Kidney tubule cell (primary cell): ENCODE measurements at places on chromosomes 7 and 10.

DNA sequence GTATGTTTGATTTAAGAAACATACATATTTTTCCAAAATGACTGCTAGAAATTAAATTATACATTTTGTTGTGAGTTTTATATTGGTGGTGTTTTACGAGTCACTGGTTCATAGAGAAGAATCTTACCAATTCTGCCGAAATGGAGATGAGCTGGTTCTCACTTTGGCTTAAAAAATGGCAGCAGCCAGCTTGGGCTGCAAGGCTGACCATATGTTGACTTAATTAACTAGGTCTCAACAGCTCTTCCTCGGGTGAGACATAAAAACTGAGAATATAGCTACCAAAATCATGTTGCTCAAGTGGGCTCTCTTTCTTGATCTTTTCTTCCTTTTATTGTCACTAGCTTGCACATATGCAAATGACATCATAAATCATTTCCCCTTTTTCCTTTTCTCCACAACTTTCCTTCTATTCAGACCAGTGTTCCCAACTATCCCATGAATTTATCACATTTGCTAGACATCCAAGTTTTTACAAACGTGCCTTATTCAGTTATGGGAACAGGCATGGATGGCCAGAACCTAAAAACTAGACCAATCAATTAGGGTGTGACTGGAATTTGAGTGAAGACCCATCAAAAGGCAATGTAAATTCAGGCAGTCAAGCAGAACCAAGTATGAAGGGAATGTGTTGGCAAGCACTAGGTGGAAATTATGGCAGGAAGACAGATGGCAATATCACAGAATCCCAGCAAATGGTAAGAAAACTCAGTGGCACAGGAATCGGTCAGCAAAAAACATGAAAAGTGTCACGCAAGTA lies 6.4 kb upstream of the TSPAN12 start:
- DNase-seq = peak; percentile 57

DNA sequence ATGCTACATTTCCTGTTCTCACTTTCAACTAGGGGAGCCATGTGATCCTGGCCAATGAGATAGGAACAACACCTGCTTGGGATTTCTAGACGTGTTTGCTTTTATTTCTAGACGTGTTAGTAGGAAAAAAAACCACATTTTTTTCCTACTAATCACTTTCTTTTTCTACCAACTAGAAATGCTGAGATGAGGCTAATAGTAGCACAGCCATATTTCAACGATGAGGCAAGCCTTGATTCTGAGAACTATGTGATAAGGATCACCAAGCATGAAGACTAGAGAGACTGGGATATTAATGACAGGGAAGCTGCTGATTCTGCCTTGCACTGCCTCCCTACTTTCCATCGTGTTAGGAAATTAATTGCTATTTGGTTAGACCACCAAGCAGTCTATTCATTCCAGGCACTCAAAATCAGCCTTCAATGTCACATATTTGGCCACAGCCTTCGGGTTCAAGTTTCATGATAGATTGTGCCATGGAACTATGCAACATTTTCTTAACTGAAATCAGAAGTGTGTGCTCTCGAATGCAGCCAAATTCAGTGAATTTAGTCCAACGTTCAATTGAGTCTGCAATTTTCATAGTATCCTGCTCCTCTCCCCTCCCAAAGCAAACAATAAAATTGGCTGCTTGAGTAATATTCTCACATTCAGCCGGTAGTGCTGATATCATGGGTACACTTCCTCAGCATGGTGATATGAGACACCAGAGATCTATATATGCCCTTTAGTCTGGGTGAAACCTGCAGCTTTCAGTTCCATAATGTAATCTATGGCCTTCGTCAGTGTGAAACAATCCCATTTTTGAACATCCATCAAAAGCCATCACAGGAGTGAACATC lies 98.1 kb downstream of the GPR37 start:
- peak; percentile 82 for DNase-seq

DNA sequence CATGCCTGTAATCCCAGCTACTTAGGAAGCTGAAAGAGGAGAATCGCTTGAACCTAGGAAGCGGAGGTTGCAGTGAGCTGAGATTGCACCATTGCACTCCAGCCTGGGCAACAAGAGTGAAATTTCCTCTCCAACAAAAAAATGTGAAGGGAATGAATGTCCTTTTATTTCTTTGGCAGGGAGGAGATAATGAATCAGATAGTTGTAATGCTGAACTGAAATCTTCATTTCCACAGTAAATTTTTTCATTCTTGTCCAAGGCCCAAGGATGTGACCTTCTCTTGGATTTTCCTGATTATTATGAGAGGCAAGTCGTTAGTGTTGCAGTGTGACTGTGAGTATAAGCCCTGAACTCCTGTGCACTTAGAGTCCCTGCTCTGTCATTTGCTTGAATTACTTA lies 13.6 kb downstream of the STAMBPL1 start:
- DNase-seq = no peak

DNA sequence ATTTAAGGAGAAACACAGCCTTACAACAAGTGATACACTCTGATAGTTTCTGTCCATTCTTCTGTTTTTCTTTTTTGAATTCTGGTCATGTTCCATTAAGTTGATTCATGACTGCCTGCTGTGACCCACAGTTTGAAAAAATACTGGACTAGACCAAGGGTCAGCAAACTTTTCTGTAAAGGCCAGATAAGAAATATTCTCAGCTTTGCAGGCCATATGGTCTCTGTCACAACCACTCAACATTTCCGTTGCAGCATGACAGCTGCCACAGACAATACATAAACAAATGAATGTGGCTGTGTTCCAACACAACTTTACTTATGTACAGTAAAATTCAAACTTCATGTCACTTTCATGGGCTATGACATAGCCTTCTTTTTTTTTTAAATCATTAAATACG lies 156.7 kb downstream of the PLXNA4 start:
- no peak for DNase-seq

DNA sequence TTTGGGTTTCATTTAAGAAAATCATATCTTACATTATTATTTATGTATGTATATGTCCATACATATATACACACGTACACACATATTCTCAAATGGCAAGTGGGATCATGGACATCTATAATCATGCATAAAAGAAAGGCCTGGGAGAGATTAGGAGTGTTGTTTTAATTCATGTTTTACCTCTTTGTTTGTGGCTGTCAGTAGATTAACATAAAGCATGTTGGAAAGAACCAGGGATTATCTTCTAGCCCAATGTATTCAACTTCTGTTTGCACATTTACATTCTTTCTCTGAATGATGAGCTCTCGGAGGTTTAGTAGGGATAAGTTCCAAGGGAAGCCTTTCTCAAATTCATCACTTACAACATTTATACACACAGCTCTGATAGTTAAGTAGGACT lies 191.4 kb downstream of the NSUN6 start:
- DNase-seq = no peak

DNA sequence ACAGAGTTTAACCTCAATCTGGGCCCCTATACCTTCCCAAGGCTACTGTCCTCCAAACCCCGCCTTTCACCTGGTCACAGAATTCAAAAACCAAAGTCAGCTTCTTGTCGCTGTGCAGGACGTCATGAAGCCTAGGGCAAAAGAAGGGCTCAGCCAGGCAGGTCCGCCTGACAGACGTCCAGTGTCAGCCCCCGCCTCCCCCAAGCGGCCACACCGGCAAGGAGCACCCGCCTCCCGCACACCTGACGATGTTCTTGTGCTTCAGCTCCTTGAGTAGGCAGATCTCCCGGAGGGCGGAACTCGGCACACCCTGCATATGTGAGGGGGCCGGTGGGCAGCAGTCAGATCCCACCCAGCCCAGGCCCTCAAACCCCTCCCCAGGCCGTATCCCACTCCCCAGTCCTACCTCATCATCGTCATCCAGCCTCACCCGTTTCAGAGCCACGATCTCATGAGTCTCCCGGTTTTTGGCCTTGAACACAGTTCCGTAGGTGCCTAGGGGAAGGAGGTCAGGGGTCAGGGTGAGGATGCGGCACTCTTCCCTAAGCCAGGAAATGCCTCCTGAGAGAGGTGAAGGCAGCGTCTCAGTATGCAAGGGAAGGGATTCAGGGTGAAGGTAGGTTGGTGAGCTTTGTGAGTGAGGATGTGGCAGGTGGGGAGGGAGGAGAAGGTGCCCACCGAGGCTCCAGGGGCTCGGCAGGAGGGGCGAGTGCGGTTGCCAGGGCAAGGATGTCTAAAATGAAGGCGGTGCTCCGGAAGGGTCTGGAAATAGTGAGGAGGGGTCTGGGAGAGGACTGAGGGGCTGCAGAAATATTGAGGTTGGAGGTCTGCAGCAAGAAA lies 811 bp downstream of the CDK5 start:
- DNase-seq = peak; percentile 26

- DNase-seq = no peak
These were observed 300.8 kb downstream of the SDHAF3 start for GRCh38 chr7:97418312-97418711.

DNA sequence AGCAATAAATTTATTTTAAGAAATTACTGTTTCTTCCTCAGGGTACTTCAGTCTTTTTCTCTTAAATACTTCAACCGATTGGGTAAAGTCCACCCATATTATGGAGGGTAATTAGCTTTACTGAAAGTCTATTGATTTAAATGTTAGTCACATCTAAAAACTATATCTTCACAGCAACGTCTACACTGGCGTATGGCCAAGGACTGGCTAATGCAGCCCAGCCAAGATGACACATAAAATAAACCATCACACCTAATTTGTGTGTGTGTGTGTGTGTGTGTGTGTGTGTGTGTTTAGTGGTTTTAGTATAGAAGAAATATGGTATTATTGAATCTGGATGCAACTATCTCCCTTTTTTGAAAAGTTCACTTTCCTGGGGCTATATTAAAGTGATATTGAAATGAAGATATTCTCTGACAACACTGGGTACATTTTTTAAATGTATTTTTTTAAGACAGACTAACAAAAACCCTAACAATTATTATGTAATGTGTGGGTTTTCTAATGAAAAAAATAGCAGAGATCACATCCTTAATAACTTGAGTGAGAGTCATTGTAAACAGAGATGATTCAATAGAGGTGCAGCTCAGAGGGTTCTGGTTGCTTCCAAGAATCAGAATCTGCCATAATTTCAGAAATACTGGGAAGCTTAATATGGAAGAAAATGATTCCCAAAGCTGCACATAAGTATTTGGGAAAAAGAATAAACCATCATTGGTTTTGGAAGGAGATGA lies 584.2 kb upstream of the MBL2 start:
- no peak for DNase-seq

DNA sequence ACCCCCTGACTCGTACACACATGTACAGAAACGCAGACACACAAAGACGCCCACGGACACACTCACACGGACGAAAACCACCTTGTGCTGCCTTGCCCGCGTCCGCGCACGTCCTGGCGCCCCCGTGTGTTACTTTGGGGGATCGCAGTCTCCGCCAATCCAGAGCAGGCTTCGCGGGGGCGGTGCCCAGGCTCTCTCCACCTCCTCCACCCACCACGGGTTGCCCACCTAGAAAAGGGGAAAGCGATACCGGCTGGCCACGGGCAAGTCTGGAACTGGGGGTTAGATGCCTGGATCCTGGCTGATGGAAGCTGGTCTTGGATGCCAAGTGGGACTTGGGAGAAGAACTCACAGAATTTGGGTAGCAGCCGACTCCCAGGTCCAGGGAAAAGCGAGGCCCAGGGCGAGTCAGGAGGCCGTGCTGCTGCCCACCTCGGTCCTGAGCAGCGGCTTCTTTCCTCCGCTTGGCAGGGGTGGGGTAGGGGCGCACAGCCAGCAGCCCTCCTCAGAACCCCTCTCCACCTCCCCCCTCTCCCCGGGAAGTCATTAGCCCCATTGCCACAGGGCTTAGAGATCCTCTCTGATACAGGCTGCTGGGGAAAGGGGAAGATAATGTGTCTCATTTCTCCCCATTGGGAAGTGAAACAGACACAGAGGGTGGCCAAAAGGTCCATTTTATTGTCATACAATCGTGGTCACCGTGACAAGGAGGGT lies 4.6 kb upstream of the VGF start:
- DNase-seq = peak; percentile 63

- DNase-seq = peak; percentile 40
These were observed 137.3 kb downstream of the CELF2 start for GRCh38 chr10:11154849-11155498.

GRCh38 chr10:122939856-122940543 lies 14.0 kb downstream of the C10orf88 start:
- no peak for DNase-seq

DNA sequence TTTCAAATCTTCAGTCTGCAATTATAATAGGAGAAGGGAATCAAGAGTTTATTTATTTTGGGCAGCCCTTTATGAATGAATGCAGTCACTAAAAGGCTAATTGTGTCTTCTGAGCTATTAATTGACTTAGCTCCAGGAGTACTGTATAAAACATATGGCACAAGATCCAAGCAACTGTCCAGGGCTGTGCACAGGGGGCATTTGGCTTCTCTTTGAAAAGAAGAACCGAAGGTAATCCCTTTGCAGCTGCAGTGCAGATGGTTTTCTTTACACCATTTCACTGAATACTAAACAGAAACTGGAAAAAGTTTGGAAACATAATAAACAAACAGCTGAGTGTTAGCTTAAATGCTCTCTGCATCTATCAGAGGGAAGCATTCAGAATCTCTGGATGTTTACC lies 282.6 kb upstream of the LRRN3 start:
- no peak for DNase-seq

DNA sequence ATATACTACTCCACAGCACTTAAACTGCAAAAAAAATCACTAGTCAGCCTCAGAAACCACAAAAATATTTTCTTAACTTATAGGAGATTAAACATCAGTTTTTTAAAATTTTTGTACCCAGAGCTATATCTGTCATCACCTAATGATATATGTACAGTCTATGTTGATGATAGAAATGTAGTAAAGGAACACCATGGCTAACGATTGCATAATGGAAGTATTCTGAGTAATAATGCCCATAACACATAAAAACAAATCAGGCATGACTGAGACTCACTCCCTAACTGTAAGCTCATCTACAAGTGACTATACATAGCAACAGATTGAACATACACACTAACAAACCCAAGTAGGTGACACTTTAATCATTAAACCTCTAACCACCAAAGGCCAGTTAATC lies 51.3 kb downstream of the TSPAN12 start:
- DNase-seq = peak; percentile 90

DNA sequence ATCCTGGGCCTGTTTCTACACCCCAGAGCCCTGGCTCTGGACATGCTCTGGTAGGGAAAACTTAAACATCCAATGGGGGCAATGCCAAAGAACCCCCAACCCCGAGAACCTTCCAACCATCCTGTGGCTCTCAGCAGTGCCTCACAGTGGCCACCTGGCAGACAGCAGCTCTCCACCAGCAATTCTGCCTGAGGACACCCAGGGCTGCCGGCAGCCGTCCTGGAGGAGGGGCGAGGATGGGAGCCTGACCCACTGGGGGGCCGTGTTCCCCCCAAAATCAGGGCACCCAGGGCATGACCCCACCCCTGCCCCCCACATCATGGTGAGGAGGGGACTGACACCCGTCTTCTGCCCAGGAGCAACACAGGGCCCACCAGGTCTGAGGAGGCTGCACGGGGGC lies 32.7 kb downstream of the DPYSL4 start:
- DNase-seq = no peak

DNA sequence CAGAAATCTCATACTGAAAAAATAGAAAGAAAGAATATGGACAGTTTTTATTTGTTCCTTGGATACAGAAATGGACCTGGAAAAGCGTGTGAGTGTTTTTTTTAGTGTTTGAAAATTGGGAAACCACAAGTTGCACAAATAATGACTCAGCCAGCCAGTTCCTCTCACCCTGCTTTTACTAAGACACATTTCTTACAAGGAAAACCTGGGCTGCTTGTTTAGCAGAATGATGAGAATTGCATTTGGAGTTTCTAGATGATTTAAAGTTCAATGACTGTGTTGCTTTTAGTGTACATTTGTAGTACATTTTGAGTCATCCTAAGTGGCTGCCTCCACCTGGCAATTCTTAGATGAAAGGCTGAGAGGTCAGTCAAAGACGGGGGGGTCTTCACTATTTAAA lies 218.7 kb downstream of the ABCA13 start:
- peak; percentile 33 for DNase-seq

GRCh38 chr10:17026686-17027485 lies 102.7 kb downstream of the CUBN start:
- no peak for DNase-seq
